ENCODE measurements at places on chromosomes 6 and 20. TPM values are rescaled to one million over a fixed set of nuclear protein-coding genes. Genes with fewer than 3 reads are reported as not detected.

- H3K27ac ChIP-seq, result no peak overlapping the region
- H3K27me3 ChIP-seq, result peaks cover 31% of the 10 kb centered on the region
- H3K4me3 ChIP-seq, result no peak overlapping the region
- no peaks in the 10 kb centered on the region for H3K4me1 ChIP-seq
- H3K36me3 ChIP-seq, result no peaks in the 10 kb centered on the region
Observed at GRCh38 chr20:38685853-38686473, 38.3 kb upstream of the SLC32A1 start.

DNA sequence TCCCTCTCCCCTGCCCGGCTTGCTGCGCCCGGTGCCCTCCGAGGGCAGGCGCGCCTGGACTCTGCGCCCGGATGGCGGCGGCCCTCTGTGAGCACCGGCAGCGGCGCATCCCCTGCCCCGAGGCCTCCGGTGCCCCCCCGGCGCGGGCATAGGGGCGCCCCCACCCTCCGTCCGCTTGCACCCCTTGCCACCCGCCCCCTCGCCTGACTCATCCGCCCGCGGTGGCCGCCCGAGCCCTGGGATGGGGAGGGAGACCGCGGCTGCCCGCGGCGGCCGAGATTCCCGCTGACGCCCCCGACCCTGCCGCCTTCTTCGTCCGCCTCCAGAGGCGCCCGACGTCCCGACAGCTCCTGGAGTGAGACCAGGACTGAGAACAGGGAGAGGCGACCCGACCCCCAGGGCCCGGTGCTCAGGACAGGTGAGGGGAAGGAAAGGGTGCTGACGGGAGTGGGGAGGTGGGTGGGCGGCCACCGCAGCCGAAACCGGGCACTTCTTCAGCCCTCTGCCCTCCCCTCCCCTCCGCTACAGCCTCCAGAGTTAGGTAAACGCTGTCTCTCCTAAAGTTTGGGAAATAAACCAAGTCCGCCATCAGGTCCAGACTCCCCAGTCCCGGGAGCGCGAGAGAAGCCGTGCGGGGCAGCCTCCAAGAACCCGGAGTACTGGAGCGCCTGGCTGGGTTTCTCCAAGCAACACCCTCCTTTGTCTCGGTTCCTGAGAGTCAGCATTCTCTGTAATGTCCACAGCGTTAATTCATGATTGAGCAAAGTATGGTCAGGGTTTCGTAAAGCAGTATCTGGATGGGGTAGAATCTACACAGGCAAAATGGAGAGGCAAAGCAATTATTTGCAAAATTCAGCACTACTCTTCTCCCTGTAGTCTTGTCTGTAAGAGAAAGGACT is 539 bp downstream of the TMEM200A start:
- peak overlapping the region; percentile 34 for H3K27ac ChIP-seq
- H3K4me1 ChIP-seq, result peaks cover 13% of the 10 kb centered on the region
- peak; percentile 78 for DNase-seq
- peaks cover 4% of the 10 kb centered on the region for H3K27me3 ChIP-seq
- H3K4me3 ChIP-seq, result peak overlapping the region; percentile 74
- H3K36me3 ChIP-seq, result peaks cover 3% of the 10 kb centered on the region

- H3K4me1 ChIP-seq, result no peaks in the 10 kb centered on the region
- no peak overlapping the region for H3K4me3 ChIP-seq
- H3K27ac ChIP-seq, result no peak overlapping the region
- no peaks in the 10 kb centered on the region for H3K27me3 ChIP-seq
- H3K36me3 ChIP-seq, result no peaks in the 10 kb centered on the region
- no peak for DNase-seq
Observed at GRCh38 chr6:6975459-6976111, 132.2 kb upstream of the RREB1 start.

DNA sequence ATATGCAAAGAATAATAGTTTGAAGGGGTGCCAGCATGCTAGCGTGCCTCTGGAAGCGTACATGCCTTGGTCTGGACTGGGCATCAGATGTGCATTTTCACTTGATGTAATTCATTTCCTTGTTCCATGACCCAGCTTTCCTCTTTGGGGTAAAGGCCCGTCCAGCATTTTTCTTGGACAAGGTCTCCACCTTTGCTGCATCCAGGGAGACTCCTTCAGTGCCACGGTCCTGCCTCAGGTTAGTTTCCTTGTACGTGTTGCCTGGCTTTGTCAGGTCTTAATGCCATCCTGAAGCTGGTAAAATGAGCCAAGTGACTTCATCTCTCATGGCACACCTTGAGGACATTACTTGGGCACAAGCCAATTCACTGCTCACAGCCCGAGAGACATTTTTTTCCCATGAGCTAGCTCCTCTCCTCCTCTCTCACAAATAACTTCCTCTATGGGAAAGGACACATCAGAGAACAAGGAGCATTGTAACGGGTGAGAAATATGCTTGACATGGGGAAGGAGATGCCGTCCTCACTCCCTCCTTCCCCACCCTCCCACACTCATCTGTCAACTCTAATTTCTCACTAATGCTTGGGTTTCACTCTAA is 23.9 kb downstream of the EDN1 start:
- no peaks in the 10 kb centered on the region for H3K27me3 ChIP-seq
- peaks cover 39% of the 10 kb centered on the region for H3K4me1 ChIP-seq
- H3K36me3 ChIP-seq, result peaks cover 1% of the 10 kb centered on the region
- H3K4me3 ChIP-seq, result peak overlapping the region; percentile 59
- peak overlapping the region; percentile 90 for H3K27ac ChIP-seq

APMAP gene
- total RNA-seq, result 79.9 TPM

DEFB132 gene
- total RNA-seq, result not detected

RBM38 gene
- 12.0 TPM for total RNA-seq

Data from chondrocyte (in vitro differentiated cells).